Activated T-helper 9 cell treated with anti-CD3 and anti-CD28 coated beads, Interleukin-2, amount 50 U/mL, for 16 hours (primary cell): ENCODE measurements at places on chromosomes 7 and 10.

GRCh38 chr7:142808461-142808801 lies 37.7 kb downstream of the PRSS2 start:
- DNase-seq, result no peak

GRCh38 chr10:18610517-18610916 lies 40.9 kb downstream of the NSUN6 start:
- no peak for DNase-seq

DNA sequence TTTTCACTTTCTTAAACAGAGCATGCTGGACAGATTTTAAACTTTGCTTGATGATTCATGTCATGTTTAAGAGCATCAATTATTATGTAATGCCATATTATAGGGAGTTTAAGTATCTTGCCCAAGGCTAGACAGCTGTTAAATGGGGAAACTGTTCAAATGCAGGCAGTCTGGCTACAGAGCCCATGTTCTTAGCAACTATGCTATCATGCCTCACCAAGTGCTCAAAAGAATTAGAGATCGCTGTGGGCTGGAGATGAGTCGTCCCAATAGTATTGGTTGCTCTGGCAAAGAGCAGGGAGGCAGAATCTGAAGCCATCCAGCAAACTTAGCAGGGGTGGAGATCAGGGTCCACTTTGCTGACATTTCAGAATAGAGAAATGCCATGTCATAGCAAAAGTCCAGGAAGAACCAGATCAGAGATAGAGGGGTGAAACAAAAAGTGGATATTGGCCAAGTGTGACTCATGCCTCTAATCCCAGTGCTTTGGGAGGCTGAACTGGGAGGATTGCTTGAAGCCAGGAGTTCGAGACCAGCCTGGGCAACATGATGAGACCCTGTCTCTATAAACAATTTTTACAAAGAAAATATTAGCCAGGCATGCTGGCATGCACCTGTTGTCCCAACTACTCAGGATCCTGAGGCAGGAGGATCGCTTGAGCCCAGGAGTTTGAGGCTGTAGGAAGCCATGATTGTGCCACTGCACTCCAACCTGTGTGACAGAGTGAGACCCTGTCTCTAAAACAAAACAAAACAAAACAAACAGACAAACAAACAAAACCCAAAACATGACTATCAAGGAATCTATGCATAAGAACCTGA lies 57.8 kb downstream of the BAMBI start:
- no peak for DNase-seq

DNA sequence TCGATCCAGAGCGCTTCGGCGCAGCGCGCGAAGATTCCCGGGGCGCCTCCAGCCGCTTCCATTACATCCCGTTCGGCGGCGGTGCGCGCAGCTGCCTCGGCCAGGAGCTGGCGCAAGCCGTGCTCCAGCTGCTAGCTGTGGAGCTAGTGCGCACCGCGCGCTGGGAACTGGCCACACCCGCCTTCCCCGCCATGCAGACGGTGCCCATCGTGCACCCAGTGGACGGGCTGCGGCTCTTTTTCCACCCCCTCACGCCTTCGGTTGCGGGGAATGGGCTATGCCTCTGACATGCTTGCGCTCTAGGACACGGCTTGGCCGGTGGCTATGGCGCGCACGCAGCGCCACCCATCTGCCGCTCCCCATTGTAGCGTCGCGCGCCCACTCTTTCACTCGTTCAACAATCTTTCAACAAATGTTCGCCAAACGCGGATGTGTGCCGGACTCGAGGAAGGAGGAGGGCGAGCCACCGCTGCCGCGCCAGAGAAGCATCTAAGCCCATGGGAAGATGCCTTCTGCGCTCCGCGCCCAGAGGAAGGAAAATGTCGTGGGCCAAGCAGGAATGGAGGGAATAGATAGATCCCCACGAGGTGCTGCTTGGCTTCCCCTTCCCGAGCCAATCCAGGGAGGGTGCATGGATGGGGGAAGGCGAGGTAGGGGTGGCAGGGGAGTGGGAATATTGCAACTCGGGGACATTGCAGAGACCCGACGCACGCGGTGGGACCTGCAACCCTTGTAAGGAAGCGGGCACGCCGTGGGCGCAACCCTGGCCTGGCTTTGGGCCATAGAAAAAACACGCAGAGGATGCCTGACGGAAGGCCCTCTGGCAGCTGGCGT lies 5.1 kb upstream of the CYP26A1 start:
- no peak for DNase-seq

GRCh38 chr10:1776127-1776662 lies 38.9 kb upstream of the ADARB2 start:
- no peak for DNase-seq

GRCh38 chr10:103554488-103555324 lies 61.2 kb downstream of the NEURL1 start:
- no peak for DNase-seq

DNA sequence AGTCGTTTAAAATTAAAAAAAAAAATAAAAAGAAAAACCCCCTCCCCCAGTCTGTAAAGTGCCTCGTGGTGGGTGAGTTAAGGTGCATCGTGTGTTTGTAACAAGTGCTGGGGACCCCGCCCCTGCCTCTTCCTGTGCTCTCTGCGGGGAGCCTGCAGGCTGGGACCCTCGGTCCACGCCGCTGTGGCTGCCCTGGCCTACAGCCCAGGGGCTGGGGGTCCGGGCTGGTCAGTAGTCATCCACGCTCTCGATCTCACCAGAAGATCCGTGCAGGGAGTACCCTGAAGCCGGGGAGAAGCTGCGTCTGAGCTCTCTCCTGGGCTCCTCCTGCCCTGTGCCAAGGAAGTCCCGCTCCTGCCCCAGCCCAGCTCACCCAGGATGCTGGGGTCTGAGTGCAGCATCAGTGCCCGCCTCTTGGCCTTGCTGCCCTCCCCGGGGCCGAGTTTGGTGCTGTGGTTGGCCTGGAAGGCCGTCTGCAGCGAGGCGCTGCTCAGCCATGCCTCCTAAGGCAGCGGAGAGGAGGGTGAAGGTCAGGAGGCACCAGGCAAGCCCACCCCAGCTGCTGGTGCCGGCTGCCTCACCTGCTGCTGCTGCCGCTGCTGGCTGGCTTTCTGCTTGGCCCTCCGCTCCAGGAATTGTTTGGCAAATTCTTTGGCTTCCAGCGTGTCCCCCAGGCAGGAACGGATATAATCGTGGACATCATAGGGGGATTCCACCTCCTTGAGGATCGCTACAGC lies 8.1 kb downstream of the GNB2 start:
- no peak for DNase-seq

GRCh38 chr10:90372451-90372850 lies 485.4 kb downstream of the HTR7 start:
- DNase-seq, result no peak

DNA sequence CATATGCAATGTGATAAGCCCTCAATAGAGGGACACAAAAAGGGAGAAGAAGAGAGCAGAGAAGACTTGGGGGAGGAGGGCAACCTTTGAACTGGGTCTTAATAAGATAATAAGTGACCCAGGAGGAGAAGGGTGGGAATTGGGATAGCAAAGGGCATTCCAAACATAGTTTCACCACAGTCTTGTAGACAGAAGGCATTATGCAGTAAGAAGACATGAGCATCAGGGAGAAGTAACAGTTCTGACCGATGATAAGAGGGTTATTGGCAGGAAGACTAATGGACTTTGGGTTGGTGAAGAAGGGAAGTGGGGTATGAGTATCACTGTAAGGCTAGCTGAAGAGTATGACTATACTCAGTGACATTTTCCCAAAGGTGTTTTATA lies 63.6 kb downstream of the TES start:
- no peak for DNase-seq

DNA sequence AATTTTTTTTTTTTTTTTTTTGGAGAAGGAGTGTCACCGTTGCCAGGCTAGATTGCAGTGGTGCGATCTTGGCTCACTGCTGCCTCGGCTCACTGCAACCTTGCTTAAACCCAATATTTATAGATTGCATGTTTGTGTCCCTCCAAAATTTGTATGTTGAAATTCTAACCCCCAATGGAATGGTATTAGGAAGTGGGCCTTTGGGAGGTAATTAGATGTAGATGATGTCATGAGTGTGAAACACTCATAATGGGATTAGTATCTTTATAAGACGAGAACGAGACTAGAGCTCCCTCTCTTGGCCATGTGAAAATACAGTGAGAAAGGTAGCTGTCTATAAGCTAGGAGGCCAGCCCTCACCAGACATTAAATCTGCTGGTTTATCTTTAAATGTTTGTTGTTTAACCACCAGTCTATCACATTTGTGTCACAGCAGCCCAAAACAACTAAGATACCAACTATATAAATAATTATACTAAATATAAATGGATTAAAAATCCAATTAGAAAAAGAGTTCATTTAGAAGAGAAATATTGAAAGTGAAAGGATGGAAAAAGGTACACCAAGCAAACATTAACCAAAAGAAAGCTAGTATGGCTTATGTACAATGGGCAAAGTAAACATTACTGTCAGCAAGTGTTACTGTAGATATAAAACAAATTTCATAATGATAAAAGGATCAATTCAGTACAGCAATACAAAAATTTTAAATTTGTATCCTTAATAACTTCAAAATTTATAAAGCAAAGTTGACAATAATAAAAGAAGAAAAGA lies 9.3 kb downstream of the TCAF1 start:
- DNase-seq, result no peak

- DNase-seq, result no peak
These were observed 96.8 kb upstream of the PHYHIPL start for GRCh38 chr10:59079386-59080226.

- no peak for DNase-seq
These were observed 391.9 kb upstream of the NPVF start for GRCh38 chr7:25619963-25620799.

- no peak for DNase-seq
These were observed 134.3 kb upstream of the MDFIC start for GRCh38 chr7:114787556-114787955.

DNA sequence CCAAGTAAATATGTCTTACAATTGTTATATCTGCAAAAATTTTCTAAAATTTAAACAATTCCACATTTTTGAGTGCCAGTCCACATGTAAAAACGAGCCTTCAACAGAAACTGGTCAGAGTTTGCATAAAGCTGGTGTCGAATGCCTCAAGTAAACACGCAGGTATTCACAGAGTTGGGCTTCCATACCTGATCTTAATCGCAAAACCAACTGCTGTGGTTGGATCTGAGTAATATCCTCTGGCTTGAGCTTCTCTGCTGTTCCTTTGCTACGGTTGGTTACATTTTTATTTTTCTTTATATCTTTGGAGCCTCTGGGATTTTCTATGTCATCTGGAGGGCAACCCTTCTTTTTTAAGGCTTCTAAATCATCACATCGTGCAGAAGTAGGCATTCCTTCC lies 28.4 kb downstream of the ITGB1 start:
- DNase-seq, result no peak

DNA sequence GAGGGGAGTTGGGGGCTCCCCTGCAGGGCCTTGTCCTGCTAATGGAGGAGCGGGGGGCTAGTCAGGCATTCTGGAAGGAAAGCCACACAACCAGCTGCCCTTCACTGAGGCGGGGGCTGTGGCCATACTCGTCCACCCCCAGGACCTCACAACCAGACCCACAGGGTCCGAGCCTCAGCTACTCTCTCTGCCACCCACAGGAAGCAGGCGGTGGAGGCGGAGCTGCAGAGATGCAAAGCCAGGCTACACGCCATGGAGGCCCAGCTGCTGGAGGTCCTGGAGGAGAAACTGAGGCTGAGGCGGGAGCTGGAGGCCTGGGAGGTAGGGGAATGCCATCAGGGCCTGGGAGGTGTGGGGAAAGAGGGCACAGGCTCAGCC lies 3.1 kb downstream of the ABHD11 start:
- DNase-seq, result no peak

- DNase-seq, result no peak
These were observed 5.5 kb downstream of the TUBGCP2 start for GRCh38 chr10:133303206-133303605.

DNA sequence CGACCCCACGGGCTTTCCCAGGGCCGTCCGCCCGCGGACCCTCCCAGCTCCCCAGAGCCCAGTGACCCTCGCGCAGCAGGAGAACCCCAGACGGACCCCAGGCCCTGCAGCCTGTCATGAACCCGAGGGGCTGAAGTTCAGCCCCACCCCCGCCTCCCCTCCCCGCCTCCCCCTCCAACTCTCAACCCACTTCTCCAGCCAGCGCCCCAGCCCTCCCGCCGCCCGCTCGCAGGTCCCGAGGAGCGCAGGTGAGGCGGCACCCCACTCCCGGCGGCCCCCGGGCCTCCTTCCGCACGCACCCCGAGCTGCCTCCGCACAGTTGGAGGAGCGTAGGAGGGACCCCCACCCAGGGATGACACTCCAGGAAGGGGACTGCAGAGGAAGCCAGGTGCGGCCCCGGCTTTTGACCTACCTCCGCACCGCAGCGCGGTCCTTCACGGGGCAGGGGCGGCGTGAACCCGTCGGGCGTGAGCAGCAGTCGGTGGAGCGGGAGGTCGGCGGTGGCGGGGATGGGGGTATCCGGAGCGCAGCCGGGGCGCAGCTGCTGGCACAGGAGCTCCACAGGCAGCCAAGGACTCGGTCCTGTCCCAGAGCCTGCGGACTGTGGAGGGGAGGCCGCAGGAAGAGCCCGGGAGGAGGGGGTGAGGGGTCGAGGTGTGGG lies at the start of gene TMEM176A:
TSS of gene TMEM176A (plus strand) at position 189 of the 661 bp plus-strand sequence. CDS start 782 bp downstream, outside the sequence.
- DNase-seq, result no peak

- DNase-seq, result no peak
These were observed 1.8 kb upstream of the MICALL2 start for GRCh38 chr7:1460821-1461645.

GRCh38 chr7:25565949-25566348 lies 337.7 kb upstream of the NPVF start:
- peak; percentile 37 for DNase-seq

- no peak for DNase-seq
These were observed 63.8 kb downstream of the REEP3 start for GRCh38 chr10:63585041-63585440.

GRCh38 chr7:80235334-80235733 lies 100.7 kb downstream of the GNAI1 start:
- no peak for DNase-seq

DNA sequence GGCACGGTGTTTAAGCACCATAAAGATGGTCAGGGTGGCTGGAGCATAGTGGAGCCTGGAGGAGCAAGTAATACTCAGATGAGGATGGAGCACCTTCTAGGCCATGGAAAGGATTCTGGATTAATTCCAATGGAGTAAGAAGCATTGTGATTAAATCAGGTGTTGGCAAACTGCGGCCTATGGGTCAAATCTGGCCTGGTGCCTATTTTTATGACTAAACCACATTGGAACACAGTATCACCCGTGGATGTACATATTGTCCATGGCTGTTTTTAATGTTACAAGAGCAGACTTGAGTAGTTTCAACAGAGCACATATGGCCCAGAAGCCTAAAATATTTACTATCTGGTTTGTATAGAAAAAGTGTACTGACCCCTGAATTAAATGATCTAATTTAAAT lies 49.9 kb upstream of the TMEM248 start:
- no peak for DNase-seq

DNA sequence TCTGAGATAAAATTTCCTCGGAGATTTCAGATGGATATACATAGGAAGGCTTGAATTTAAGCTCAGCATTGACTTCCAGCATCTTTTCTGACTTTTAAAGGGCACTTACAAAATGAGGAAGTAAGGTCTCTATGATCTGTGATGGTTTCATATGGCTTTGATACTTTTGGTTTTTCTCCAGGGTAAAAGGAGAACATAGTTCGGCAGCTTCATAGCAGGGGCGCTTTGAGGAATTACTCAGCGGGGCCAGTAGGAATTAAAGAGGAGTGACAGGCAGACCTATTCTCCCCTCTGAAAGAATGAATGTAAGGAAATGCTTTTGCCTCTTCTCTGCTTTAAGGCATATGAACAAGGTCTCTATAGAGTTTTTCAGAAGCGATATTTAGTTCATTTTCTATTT lies 80.0 kb upstream of the PCDH15 start:
- DNase-seq, result no peak
